Prostate gland (tissue), 2 donors: ENCODE measurements at places on chromosomes 16 and 17. TPM values are rescaled to one million over a fixed set of nuclear protein-coding genes. Genes with fewer than 3 reads are reported as not detected.

RAB40C gene
- 68.0 TPM for total RNA-seq

UTS2R gene
- not detected for total RNA-seq

KRT14 gene
- 28.1 TPM for total RNA-seq

MEIOC gene
- total RNA-seq, result 21.8 TPM

INCA1 gene
- 2.5 TPM for total RNA-seq

CDH16 gene
- not detected for total RNA-seq

CDK5R1 gene
- 0.46 TPM for total RNA-seq

ZNF423 gene
- total RNA-seq, result 6.1 TPM

TBX6 gene
- total RNA-seq, result 1.5 TPM

PLD6 gene
- total RNA-seq, result 9.5 TPM

PDE6G gene
- total RNA-seq, result not detected

PPL gene
- total RNA-seq, result 64.3 TPM

KRTAP4-4 gene
- not detected for total RNA-seq

NKD1 gene
- 7.0 TPM for total RNA-seq

CDH3 gene
- 98.5 TPM for total RNA-seq

SLC9A5 gene
- 0.27 TPM for total RNA-seq

VASN gene
- 97.4 TPM for total RNA-seq
